Left renal pelvis (tissue), 4 donors: ENCODE measurements at places on chromosomes 6 and 20. TPM values are rescaled to one million over a fixed set of nuclear protein-coding genes. Genes with fewer than 3 reads are reported as not detected.

DNA sequence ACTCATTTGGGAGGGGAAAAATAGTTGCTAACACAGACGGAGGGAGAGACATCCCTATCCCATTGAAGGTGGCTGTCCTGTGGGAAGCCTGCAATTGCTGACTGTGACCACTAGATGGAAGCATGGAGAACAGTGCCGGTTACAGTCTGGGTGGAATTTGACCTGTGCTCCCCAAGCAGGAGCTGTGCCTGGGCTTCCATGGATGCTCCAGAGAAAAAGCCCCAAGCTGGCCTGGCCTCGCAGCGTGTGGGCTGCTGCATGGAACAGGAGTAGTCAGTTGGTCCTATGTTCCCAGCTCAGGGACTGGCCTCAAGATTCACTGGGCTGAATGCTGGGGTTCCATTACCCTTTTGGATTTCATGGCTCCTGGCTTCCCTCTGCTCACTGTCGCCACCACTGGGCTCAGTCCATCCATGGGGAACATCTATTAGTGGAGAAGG lies 116.3 kb upstream of the CHD6 start:
- no peak for DNase-seq

- DNase-seq = no peak
Measured at GRCh38 chr6:277746-278145, 14.5 kb upstream of the DUSP22 start.

GRCh38 chr6:133173276-133173675 lies 67.9 kb upstream of the EYA4 start:
- DNase-seq = no peak

GRCh38 chr20:58078741-58079522 lies 149.5 kb downstream of the ANKRD60 start:
- DNase-seq = no peak

GRCh38 chr6:14858808-14859207 lies 387.1 kb upstream of the JARID2 start:
- DNase-seq = no peak

DNA sequence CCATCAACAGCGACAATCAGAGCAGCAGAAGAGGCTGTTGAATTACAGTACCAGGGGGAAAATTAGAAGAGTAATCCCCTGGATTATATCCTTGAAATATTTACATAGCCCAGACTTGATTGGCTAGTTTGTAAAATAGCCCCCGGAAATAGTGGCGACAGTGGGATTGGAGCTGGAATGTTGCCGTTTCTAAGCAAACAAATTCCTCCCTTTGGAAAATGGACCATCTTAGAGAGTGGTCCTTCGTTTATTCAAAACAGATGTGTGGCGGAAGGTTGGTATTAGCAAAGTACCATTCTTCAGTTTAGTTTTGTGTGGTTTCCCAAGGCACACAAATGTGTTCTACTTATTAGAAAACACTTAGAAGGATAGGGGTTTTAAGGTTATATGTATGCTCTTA lies 4.5 kb upstream of the EPB41L2 start:
- DNase-seq = no peak

- DNase-seq = no peak
Measured at GRCh38 chr6:23280437-23280836, 711.1 kb downstream of the HDGFL1 start.

GRCh38 chr6:43972179-43972912 lies 154.9 kb downstream of the MRPL14 start:
- DNase-seq = no peak

- DNase-seq = no peak
Measured at GRCh38 chr20:35108921-35109320, 16.3 kb upstream of the TRPC4AP start.

DNA sequence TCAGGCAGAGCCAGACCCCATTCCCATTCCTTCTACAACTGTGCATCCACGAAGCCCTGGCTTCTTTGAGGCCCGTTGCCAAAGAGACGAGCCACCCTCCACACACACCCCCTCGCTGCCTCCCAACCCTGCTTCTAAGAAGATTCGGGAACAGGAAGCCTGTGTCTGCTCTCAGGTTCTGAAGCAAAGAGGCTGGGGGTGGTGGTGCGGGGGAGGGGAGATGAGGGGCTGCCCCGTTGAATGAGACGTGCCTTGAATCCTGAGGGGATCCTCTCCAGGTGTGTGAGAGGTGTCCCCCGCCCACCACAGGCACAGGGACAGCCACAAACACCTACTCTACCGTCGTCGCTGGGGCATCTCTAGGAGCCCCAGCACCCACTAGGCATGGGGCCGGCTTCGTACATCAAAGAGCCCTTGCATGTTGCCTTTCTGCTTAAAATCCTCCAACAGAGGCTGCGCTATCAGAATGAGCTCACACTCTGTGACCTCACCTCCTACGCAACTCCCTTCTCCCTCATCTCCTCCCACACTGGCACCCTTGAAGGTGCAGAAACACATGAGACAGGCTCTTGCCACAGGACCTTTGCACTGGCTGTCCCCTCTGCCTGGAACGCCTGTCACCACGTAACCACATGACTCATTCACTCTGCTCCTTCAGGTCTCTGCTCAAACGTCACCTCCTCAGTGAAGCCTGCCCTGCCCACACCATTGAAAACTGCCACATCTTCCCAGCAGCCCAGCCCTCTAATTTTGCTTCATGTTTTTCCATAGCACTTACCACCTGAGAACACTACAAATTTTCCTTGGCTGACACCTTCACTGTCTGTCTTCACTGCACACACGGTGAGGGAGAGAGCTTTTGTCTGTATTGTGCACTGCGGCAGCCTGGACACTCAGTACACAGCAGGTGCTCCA lies 58.5 kb downstream of the PREX1 start:
- DNase-seq = no peak

- DNase-seq = no peak
Measured at GRCh38 chr20:47543006-47543431, 41.3 kb downstream of the NCOA3 start.

DNA sequence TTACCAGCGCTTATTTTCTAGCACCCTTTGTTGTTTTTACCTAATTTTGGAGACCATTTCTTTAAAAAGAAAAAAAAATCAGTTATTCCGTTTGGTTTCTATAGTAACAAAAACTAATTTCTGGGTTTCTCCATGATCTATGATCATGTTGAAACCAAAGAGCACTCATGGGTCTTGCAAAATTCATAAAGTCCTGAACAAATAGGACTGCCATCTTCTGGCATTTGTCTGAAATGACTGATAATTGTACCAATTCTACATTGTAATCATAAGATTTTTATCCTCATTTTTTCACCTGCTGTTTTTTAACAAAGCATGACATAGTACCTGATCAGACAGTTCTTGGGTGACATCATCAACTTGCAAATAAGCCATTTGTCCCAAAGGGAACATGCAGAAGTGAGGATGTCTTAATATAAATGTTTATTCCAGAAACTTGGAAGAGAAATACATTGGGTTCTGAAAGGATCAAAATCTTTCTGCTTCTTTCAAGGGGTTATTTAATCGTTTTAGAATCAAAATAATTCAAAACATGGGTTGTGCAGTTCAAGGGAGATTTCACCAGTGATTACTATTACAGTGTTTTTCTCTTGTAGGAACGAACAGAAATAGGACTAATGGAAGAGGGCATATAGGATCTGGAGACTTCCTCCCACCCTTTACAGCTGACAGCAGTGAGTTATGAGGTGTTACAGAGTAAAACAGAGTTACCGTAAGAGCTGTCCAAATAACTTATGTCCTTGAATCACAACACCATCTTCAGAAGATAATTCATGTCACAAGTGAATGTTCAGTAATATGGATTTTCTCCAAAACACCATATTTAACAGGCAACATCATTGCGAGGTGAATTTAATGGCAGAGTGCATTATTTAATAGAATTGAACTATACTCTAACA lies 87.1 kb upstream of the GJE1 start:
- no peak for DNase-seq

GRCh38 chr20:49570828-49571552 lies 3.1 kb upstream of the PTGIS start:
- DNase-seq = no peak

- DNase-seq = no peak
Measured at GRCh38 chr6:150267686-150268561, 100.9 kb upstream of the IYD start.

DNA sequence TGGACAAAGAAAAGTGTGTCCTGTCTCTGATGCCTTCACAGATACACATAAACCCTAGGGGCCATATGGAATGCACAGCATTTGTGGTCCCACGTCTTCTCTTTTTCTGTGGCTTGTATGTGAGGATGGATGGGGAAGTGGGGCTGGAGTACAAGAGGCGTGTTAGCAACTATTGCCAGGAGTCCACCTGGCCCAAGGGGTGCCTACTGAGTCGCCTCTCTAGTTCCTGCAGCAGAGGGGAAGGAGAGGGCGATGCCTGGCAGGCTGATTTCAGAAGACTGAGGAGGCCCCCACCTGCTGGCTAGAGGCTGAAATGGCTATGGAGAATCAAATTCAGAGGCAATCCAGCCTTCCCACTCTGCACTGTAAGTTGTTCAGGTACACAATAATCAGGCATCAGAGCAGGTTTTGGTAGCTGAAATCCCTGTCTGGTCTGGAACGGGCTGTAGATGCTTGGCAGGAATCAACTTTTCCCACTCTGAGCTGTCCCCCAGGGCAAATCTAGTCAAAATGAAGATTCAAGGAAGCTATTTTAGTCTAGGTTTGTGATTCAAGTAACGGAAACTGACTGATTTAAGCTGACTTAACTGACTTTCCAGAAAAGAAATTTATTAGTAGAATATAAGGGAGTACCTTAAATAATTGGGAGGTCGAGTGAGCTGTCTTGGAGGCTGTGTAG lies 14.9 kb upstream of the PPARD start:
- no peak for DNase-seq

DNA sequence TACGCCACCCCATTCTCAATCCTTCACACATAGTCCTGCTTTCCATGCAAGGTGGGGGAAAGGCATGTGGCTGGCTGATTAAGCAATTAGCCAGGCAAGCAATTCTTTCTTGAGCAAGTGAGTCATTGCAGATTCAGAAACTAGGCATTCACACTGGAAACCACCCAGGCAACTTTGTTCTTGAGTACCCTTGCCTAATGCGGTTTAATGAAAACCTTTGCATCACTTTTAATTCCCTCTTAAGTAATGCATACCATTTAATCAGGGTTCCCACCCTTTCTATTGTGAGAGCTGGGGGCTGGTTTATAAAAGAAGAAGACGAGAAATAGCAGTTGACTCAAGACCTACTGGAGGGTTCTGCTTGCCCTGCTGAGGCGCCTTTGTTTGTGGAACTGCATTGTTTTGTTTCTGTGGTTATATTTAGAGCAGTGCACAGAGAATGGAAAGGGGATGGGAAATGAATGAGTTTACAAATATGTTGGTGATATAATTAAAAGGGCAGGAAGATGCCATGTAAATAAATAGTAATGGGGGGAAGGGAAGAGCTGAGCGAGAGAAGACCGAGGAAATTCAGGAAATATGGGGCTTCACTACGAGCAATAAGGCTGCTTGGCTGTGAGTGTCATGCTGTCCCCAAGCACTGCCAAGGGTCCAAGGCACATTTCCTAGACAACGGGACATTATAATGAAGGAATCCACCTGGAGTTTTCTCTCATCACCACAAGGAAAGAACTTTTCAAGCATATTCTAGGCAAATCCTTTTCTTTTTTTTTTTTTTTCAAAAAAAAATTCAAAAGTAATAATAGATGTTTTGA lies 48.8 kb upstream of the TSHZ2 start:
- DNase-seq = no peak

DNA sequence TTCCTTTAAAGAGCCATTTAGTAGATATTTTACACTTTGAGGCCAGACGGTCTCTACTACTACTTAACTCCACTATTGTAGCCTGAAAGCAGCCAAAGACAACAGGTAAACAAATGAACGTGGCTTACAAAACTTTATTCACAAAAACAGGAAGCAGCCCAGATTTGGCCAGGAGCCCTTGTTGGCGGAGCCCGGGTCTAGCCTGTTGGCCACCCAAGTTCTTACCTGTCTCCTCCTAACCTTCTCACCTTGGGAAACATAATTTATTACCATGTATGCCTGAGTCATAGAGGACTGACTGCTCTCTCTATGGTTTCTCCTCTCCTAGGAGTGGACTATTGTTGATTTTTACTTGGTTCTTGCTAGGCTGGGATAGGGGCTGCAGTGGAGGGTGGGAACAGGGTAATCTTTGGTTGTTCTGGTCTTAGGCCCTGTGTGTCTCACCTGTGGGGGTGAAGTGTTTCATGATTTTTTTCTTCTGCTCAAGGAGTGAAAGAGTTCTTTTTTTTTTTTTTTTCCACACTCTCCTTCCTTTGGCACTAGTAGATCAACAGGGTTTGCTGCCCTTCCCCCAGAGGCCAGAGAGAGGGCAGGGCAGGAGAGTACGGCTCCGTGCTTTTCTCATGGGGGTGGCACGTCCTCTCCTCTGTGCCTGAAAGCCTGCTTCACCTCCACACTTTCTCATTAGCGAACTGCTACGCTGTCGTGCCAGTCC lies 90.0 kb downstream of the RPP40 start:
- DNase-seq = no peak

GRCh38 chr20:34579191-34579978 lies 20.9 kb downstream of the MAP1LC3A start:
- peak; percentile 24 for DNase-seq

GRCh38 chr6:159169193-159169555 lies at the start of gene FNDC1:
FNDC1 (plus strand) TSS chr6:159169400; CDS start chr6:159169597, 197 bp downstream.
- DNase-seq = no peak

GRCh38 chr6:119459207-119459974 lies 109.8 kb upstream of the MAN1A1 start:
- DNase-seq = no peak

- no peak for DNase-seq
Measured at GRCh38 chr6:79077715-79078074, 359 bp downstream of the PHIP start.

DNA sequence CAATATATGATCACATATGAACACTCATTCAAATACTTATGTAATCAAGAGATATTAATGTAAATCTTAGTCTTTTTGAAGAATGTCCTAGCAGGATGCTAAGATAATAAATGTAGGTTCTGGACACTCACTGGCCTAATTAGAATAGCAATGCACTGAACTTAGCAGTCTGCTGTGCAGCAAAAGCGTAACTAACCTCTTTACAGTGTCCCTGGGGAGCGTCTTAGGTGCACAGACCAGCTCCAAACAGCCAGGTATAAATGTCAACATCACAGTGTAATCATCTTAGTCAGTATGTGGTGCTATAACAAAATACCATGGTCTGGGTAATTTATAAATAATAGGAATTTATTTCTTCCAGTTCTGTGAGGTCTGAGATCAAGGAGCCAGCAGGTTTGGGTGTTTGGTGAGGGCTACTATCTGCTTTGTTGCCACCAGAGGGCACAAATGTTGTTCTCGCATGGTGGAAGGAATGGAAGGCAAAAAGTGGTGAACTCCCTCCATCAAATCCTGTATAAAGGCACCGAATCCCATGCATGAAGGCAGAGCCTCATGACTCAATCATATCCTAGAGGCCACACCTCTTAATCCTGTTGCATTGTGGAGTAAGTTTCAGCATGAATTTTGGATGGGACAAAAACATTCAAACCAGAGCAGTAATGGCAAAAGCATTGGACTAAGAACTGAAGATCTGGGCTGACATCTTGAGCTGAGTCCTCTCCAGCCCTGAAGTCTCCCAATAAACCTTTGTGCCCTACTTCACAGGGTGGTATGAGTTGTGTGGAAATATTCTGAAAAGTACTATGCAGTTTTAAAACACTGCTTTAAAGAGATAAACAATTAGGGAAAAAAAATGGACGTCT lies 41.8 kb upstream of the FOXO3 start:
- no peak for DNase-seq

Gene TMEM244
- not detected for polyA plus RNA-seq

Gene FERMT1
- polyA plus RNA-seq = 3.6 TPM

Gene GOPC
- 61.9 TPM for polyA plus RNA-seq

Gene MATN4
- 0.41 TPM for polyA plus RNA-seq

Gene MEP1A
- polyA plus RNA-seq = not detected

Gene CNR1
- polyA plus RNA-seq = 1.2 TPM

Gene SAMD10
- 7.1 TPM for polyA plus RNA-seq

Gene CCN2
- 204 TPM for polyA plus RNA-seq
